Articular chondrocyte of knee joint (primary cell): ENCODE measurements at places on chromosomes 13 and 19. TPM values are rescaled to one million over a fixed set of nuclear protein-coding genes. Genes with fewer than 3 reads are reported as not detected.

RASIP1 gene
- 0.91 and 1.3 TPM in 2 replicates for total RNA-seq

CATSPERD gene
- total RNA-seq = not detected in 2 replicates

TTC9B gene
- total RNA-seq = not detected in 2 replicates

TMEM190 gene
- not detected in 2 replicates for total RNA-seq

OR7C1 gene
- not detected in 2 replicates for total RNA-seq

OSCAR gene
- 0.11 and 0.39 TPM in 2 replicates for total RNA-seq

SAMD4B gene
- total RNA-seq = 47.0 and 52.7 TPM in 2 replicates

C13orf42 gene
- total RNA-seq = not detected in 2 replicates

DAND5 gene
- 0.11 TPM in 1 of 2 replicates, not detected in the other for total RNA-seq

DNAJC15 gene
- total RNA-seq = 15.2 and 25.7 TPM in 2 replicates

PTGIR gene
- 3.0 and 4.4 TPM in 2 replicates for total RNA-seq

ZNF8 gene
- 6.0 and 6.5 TPM in 2 replicates for total RNA-seq

SWSAP1 gene
- 0.43 and 0.91 TPM in 2 replicates for total RNA-seq

HSD17B14 gene
- total RNA-seq = 2.2 and 6.8 TPM in 2 replicates

ZNF507 gene
- total RNA-seq = 14.6 and 16.3 TPM in 2 replicates

CYP2A6 gene
- total RNA-seq = 0.22 TPM in 1 of 2 replicates, not detected in the other
